GM23248 (cell line): ENCODE measurements at places on chromosomes 12 and 14. TPM values are rescaled to one million over a fixed set of nuclear protein-coding genes. Genes with fewer than 3 reads are reported as not detected.

Gene MIP
- not detected in 2 replicates for total RNA-seq

Gene SELPLG
- total RNA-seq: 4.4 and 6.1 TPM in 2 replicates

Gene ZDHHC22
- total RNA-seq: not detected in 2 replicates

Gene IFI27
- total RNA-seq: not detected in 2 replicates

Gene FGD6
- 5.9 and 6.4 TPM in 2 replicates for total RNA-seq

Gene TC2N
- under 0.01 and 0.65 TPM in 2 replicates for total RNA-seq
